ENCODE measurements at places on chromosomes 3 and 15. TPM values are rescaled to one million over a fixed set of nuclear protein-coding genes. Genes with fewer than 3 reads are reported as not detected.

DNA sequence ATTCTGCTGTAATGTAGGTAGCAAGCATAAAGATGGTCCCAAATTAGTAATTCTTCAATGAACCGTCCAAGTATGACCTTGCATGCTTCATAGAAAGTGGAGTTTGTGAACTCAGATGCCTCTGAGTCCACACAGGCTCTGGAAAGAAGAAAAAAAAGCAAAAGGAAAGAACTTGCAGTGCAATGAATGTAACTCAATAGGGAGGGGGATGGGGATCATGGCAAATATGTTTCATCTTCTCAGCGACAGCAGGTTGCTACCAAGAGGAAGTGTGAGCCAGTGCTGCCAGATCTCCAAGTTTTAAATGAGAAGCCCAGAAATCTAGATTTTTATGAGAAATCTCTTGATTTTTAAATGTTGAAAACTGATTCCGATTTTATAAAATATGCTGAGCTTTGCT is 50.3 kb downstream of the IL20RB start:
- no peak overlapping the region for H3K4me3 ChIP-seq
- H3K27ac ChIP-seq: no peak overlapping the region
- H3K4me1 ChIP-seq: no peaks in the 10 kb centered on the region
- DNase-seq: no peak

DNA sequence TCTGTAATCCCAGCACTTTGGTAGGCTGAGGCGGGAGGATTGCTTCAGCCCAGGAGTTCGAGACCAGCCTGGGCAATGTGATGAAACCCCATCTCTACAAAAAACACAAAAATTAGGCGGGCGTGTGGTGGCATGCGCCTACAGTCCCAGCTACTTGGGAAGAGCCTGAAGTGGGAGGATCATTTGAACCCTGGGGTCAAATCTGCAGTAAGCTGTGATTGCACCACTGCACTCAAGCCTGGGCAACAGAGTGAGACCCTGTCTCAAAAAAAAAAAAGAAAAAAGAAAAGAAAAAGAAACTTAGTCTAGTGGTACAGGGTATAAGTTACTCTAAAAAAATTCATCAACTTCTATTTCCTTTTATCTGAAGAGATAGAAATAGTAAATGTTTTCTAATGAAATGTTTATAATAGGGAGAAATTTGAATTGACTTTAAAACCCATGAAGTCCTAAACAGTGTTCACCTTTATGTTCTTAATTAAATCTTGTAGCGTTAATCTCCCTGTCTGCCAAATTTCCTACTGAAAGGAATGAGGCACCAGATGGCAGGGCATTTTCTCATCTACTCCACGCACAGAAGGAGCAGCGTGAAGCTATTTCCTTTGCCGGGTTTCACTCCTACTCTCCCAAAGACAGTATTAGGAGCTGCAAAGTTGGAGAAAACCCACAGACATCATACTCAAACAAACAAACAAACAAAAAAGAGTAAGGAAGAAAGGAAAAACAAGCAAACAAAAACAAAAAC is 1.9 kb downstream of the PCLAF start:
- peak overlapping the region; percentile 56 for H3K27ac ChIP-seq
- H3K4me3 ChIP-seq: peak overlapping the region; percentile 96
- H3K36me3 ChIP-seq: peaks cover 34% of the 10 kb centered on the region
- no peak for DNase-seq
- H3K27me3 ChIP-seq: no peaks in the 10 kb centered on the region

GRCh38 chr15:48463366-48463880 is 132.2 kb downstream of the DUT start:
- H3K4me1 ChIP-seq: no peaks in the 10 kb centered on the region
- no peak overlapping the region for H3K4me3 ChIP-seq
- peaks cover 3% of the 10 kb centered on the region for H3K27me3 ChIP-seq
- no peak overlapping the region for H3K27ac ChIP-seq
- H3K36me3 ChIP-seq: no peaks in the 10 kb centered on the region

DNA sequence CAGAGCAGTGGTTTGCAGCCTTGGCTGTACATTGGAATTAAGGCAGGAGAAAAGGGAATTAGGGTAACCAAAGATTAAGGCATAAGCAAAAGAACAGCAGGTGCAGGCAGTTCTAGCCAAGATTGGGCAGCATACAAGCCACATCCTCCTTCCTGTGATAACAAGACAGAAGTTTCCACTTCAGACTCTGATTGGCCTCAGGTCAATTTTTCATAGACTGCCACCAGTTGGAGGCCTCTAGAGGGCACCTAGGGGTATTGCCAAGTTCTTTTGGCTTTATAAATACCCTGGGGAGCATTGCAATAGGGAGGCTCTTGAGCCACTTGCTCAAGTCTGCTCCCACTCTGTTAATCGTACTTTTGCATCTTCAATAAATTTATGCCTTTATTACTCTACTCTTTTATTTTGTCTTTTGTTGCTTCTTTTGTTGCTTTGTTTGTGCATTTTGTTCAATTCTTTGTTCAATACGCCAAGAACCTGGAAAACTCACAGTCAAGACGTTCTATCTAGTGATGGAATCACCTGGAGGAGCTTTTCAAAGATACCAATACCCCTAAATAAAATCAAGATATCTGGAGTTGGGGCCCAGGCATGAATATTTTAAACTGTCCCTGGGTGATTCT is 32.2 kb upstream of the FMN1 start:
- no peak overlapping the region for H3K4me3 ChIP-seq
- peaks cover 1% of the 10 kb centered on the region for H3K27me3 ChIP-seq
- DNase-seq: peak; percentile 59
- no peaks in the 10 kb centered on the region for H3K36me3 ChIP-seq

DNA sequence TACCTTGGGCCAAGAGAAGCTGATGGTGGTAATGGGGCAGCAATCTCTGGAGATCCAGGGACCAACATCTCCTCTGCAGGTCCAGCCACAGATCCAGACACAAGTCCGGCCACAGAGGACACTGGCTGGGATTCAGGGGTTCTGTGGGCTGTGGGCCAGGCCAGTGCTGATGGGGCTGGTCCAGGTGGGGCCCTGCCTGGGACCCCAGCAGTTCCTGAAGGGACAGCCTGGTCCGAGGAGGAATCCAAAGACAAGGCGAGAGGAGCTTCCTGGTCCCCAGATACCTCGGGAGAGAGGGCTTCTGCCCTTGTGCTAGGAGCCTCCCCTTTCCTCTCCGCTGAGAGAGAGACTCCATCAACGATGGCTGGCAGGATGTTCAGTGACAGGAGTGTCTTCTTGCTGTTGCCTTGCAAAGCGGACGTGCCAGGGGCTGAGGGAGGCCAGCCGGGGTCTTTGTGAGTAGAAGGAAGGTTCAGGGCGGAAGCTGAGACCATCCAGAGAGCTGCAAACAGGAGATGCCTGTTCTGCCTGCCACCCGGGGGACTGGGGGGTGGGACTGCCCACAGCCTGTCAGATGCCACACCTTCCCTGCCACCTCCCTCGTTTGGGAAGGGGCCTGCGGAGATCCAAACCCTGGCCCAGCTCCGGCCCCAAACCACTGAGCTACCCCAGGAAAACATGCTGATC is 24.5 kb upstream of the GOLGA6C start:
- H3K27ac ChIP-seq: no peak overlapping the region
- DNase-seq: no peak
- peaks cover 2% of the 10 kb centered on the region for H3K27me3 ChIP-seq
- H3K36me3 ChIP-seq: no peaks in the 10 kb centered on the region

DNA sequence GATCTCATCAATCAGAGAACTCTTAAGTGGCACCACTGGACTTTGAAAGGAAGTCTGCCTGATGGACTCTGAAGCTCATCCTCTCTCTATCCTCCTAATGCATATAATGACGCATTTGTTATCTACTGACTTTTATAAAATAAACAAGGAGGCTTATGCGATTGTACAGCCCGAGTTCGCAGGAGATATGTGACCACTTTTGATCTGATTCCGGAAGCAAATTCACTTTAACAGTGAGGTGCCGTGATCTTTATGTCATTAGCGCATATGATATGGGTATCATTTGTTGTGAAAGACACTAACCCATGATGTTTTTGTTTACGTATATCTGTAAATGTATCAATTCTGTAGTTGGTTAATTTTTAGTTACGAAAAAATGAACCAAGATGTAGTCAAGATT is 427 bp upstream of the RNF111 start:
- H3K4me1 ChIP-seq: peaks cover 52% of the 10 kb centered on the region
- peak overlapping the region; percentile 94 for H3K4me3 ChIP-seq
- DNase-seq: no peak
- peaks cover 4% of the 10 kb centered on the region for H3K27me3 ChIP-seq
- H3K36me3 ChIP-seq: peaks cover 25% of the 10 kb centered on the region
- H3K27ac ChIP-seq: peak overlapping the region; percentile 86

- peaks cover 53% of the 10 kb centered on the region for H3K36me3 ChIP-seq
- peaks cover 30% of the 10 kb centered on the region for H3K4me1 ChIP-seq
- H3K27me3 ChIP-seq: no peaks in the 10 kb centered on the region
- no peak overlapping the region for H3K27ac ChIP-seq
- no peak for DNase-seq
- no peak overlapping the region for H3K4me3 ChIP-seq
Observed at GRCh38 chr15:80163897-80164296, 11.1 kb downstream of the FAH start.

- no peaks in the 10 kb centered on the region for H3K4me1 ChIP-seq
- no peak overlapping the region for H3K4me3 ChIP-seq
- no peak for DNase-seq
- H3K27ac ChIP-seq: no peak overlapping the region
Observed at GRCh38 chr3:98623572-98624280, 30.3 kb upstream of the CPOX start.

DNA sequence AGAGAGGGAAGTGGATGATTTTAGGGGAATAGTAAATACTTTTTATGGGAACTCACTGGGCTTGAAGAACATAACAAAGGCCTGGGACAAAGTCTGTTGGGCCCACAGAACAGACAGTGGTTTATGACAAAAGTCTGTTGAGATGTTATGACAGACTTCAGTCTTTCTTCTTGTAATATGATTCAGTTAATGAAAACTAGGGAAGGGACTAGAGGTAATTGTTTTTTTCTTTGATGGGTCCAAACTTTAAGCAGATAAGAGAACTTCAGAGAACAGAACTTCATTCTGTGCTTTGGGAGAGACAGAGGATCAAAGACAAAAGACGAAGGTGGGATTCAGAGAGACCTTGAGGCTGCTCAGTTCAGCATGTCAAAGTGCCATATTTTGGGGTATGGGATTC is 9.3 kb downstream of the CRYBG3 start:
- DNase-seq: no peak
- H3K36me3 ChIP-seq: no peaks in the 10 kb centered on the region
- no peaks in the 10 kb centered on the region for H3K4me1 ChIP-seq
- H3K4me3 ChIP-seq: no peak overlapping the region

- H3K4me1 ChIP-seq: peaks cover 42% of the 10 kb centered on the region
- no peak overlapping the region for H3K4me3 ChIP-seq
- peaks cover 17% of the 10 kb centered on the region for H3K36me3 ChIP-seq
- H3K27ac ChIP-seq: peak overlapping the region; percentile 9
Observed at GRCh38 chr3:46221391-46221790, 13.3 kb upstream of the CCR1 start.

DNA sequence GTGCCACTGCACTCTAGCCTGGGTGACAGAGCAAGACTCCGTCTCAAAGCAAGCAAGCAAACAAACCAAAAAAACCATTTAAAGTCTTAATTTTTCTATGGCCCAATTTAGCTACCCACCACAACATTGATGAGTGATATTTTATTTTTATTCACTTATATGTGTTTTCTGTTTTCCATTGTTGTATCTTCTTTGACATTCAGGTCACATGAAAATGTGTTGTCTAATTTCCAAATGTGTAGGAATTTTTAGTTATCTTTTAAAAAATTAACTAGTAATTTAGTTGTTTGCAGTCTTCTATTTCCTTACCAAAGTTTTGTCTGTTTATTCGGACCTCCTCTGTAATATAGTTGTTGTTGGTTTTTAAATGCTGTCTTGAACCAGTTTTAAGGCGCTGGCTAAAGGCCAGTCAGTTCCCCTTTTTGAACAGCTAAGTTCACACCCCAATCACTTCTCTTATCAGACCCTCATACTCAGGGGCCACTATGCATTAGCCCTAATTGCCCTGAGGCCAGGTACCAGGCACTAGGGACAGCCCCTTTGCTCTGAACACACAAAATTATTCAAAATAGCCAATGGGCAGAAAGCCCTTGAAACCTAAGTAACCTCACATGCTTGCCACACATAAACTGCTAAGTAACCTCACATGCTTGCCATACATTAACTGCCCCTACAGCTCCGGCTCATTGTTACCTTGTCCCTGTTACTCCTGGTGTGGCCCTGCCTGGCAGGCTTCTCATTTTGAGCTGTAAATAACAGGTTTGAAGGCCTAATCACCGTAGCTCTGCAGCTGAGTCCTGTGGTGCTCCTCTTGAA is 4.3 kb upstream of the CCR4 start:
- DNase-seq: no peak
- H3K27ac ChIP-seq: no peak overlapping the region
- H3K4me3 ChIP-seq: no peak overlapping the region
- peaks cover 3% of the 10 kb centered on the region for H3K27me3 ChIP-seq

DNA sequence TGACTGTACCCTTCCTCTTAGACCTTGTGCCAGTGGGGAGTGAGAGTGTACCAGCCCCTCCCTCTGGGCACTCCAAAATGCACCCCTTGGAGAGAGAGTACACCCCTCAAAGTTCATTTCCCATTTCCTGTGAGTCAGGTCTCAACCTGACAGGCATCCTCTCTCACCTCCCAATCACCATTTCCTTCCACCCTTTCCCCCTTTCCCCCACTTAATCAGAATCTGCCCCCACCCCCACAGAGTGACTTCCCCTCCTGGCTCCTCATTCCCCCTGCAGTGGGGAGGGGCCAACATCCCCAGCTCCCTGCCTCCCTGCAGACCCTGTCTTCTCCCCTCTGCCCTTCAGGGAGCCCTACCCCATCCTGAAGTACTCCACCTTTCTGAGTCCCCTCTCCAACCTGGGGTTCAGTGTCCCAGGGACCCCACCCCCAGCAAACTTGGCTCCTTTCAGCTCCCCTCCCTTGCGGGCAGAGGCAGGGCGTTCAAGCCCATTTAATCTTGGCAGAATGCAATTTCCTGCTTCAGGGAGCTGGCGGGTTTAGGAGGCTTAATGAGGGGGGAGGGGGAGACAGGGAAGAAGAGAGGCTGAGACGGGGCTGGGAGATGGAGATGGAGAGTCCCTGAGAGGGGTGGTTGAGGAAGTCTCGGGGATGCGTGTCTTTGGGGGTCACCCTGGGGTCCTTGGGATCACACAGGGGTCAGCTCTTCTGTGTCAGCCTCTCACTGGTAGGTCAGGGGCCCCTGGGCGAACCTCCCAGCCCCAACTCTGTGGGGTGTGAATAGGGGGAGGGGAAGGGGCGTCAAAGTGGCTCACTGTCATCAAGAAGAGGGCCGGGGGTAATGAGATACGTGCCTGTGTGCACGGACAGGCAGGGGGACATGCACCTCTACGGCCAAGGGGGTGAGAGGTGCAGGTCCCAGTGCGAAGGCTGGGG is 16.6 kb upstream of the SEMA3F start:
- H3K27ac ChIP-seq: peak overlapping the region; percentile 28
- H3K4me3 ChIP-seq: no peak overlapping the region
- H3K27me3 ChIP-seq: peaks cover 2% of the 10 kb centered on the region
- DNase-seq: no peak
- peaks cover 12% of the 10 kb centered on the region for H3K4me1 ChIP-seq

GABRB3 gene
- total RNA-seq: 0.11 TPM

WDR49 gene
- total RNA-seq: not detected

PP2D1 gene
- total RNA-seq: not detected

GAP43 gene
- not detected for total RNA-seq

GOLGA8S gene
- 0.92 TPM for total RNA-seq

IL17RD gene
- not detected for total RNA-seq

MAGEL2 gene
- total RNA-seq: not detected

GREM1 gene
- total RNA-seq: not detected

NR2E3 gene
- total RNA-seq: not detected
